Renal cortex interstitium (tissue), 15 donors: ENCODE measurements at places on chromosomes 4 and X. TPM values are rescaled to one million over a fixed set of nuclear protein-coding genes. Genes with fewer than 3 reads are reported as not detected.

DNA sequence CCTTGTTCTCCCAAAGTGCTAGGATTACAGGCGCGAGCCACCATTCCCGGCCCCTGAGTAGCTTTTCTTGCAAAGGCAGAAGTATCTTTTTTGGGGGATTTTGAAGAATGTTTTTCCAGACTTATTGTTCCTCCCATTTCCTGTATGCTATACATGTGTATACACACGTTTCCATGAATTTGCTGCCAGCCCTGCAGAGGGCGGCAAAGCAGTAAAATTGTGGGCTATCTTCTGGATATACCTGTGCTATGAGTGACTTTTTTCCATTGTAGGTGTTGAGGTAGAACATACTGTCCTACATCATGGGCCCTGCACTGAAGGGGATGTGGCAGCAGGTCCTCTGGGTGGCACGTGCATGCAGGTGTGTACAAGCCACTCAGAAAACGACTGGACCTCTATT is 16.9 kb upstream of the MED28 start:
- no peak for DNase-seq

- DNase-seq = no peak
Observed at GRCh38 chrX:46860557-46860956, 23.7 kb downstream of the RP2 start.

LIAS gene
- 30.4 TPM for polyA plus RNA-seq

DNA sequence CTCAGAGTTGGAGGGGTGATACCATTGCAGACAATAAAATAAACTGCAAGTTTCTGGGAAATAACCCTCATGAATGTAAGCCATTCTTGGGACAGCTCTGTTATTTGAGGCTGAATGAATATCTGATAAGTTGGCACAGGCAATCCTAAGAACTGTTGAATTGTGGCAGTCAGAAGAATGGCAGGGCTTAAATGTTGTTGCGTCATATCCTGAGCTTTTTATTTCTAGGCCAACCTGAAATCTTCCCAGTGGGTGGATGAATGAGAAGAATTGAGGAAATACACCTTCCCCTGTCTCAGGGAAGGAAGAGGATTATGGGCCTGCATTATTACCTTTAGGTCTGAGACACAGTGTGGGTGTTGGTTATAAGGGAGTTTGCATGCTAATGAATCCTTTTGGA is 64.4 kb upstream of the C4orf54 start:
- DNase-seq = no peak

DCAF12L1 gene
- 5.0 TPM for polyA plus RNA-seq
